Stimulated activated CD8-positive, alpha-beta memory T cell treated with anti-CD3 and anti-CD28 coated beads, Interleukin-15, amount 100 ng/mL, for 4 hours (primary cell): ENCODE measurements at places on chromosomes 11 and 22.

DNA sequence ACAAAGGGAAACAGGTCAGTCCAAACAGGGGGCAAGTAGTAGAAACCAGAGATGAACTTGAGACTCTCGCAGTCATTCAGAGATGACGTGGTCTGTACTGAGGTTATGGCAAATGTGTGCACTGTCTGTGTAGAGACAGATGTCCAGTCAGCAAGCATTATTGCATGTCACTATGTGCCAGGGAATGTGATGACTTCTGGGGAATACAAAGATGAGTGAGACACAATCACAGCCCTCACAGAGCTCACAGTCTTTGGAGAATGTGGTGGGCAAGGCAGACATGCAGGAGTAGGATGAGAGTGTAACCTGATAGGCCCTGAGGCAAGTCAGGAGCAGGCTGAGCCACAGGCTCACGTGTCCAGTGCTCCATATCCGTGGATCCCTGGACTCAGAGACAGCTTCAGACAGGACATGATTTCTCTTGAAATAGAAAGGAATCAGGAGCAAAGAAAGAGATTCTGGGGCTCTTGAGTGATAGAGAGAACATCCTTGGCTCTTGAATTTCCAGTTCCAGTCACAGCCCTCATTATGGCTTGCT lies 550.7 kb downstream of the ETS1 start:
- no peak for DNase-seq

DNA sequence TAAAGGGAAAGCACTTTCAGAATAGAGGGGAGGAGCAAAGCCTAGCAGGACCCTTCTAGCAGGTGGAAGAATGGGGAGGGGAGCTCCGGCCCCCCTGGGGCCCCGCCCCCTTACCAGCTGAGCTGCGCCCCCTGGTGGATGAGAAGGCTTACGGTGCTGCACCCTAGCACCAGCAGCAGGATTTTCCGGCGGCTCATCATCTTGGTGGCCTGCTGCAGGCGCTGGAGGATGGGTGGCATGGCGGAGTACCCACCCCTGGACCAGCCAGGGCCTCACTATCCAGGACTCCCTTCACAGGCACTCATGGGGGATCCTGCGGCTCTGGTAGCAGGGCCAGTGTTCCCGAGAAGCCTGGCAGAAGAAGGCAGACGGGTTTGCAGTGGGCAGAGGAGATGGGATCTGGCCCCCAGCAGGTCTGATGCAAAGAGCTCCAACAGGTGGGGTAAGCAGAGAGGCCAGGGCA lies 3.8 kb downstream of the GAL3ST3 start:
- DNase-seq = peak; percentile 74

- DNase-seq = no peak
These were observed 175.5 kb downstream of the MN1 start for GRCh38 chr22:27625769-27626674.

DNA sequence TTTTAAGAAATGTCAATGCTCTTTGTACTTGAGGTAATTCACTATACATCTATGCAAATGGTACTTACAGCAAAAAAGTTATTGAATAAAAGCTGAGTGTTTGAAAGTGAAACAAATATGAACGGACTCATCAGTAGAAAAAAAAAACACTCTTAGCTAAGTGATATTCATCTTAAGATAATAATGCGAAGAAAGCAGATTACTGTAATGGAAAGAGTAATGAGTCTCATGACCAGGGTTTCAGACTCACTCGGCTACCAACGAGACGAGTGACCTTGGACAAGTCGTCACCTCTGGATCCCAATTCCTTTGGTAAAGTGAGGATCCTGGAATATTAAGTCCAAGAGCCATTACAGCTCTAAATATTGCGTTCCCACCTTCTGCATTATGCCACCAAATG lies 57.0 kb downstream of the PACSIN2 start:
- no peak for DNase-seq

- no peak for DNase-seq
These were observed 18.4 kb upstream of the SMPD1 start for GRCh38 chr11:6371825-6372224.

GRCh38 chr11:12900496-12900895 lies 108.6 kb upstream of the RASSF10 start:
- no peak for DNase-seq

DNA sequence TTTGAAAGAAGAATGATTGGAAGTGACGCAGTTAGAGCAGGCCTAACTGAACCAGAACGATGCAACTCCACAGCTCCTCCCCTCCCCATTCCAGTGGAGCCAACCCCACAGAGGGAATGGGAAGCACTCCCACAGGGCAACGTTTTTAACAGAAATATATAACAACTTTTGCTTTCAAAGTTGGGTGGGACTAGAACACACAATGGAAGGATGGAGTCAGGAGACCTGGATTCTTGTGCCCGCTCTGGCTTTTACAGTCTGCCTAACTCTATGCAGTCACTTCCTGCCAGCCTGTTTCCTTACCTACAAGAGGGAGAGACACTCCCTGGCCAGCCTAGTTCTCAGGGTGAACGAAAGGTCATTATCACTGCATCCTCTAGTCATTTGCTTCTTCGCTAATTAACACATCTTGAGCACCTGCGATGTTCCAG lies 75.5 kb downstream of the PACSIN2 start:
- no peak for DNase-seq

- no peak for DNase-seq
These were observed 388.1 kb upstream of the B3GAT1 start for GRCh38 chr11:134800130-134800529.

DNA sequence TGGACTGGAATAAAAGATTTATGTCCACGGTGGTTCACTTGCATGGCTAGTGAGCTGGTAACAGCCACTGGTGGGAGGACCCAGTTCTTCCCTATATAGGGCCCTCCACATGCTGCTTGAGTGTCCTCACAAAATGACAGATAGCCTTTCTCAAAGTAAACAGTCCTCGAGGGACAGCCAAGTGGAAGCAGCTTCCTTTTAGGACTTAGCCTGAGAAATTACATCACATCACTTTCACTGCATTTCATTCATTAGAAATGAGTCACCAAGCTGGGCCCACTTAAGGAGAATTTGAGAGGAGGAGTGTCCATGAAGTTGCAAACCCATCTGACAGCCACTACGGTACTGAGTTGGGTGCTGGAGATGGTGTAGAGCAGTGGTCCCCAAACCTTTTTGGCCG lies 7.0 kb downstream of the ISX start:
- DNase-seq = no peak

DNA sequence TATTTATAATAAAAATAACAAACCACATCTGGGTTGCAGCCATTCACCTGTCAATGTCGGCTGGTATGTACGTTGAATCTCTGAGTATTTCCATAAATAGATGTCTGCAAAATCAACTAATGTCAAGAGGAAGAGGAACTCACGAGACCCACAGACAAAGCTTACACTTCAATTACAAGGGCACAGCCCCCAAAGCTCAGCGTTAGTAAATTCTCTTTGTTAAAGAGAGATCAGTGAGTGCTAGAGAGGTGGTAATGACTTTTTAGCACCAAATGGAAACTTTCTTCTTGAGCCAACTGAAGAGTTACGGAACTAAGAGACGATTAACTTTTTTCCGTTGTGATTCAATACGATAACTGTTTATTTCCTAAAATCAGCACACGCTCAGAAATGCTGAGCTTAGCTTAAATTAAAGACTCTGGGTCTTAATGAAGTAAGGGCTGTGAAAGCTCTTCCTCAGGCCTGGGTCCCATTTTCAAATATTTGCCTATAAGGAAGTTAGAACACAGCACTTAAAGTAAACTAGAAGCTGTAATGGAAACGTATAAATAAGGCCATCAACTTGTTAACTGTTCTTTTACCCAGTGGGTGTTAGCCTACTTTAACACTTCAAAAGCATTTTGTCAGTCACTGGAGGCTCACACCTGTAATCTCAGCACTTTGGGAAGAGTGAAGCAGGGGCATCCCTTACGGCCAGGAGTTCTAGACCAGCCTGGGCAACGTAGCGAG lies 22.8 kb upstream of the TFIP11 start:
- no peak for DNase-seq

- no peak for DNase-seq
These were observed 3.2 kb downstream of the TH start for GRCh38 chr11:2168286-2169004.

GRCh38 chr11:10505278-10506007 lies 35.5 kb downstream of the RNF141 start:
- DNase-seq = no peak

DNA sequence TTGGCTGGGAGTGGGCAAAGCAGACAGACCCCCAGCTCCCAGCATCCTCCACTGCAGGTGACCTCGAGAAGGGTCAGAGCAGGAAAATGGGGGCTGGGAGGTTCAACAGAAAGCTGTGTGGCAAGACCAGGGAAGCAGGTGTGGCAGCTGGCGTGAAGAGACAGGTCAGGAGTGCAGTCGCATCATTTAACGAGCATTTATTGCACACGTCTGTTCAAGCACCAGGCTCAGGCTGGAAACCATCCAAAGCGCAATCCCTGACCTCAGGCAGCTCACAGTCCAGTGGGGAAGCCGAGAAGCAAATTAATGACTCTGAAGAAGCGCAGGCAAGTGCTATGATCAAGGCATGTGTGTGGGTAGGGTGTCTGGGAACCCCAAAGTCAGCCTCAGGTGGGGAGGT lies 7.4 kb downstream of the SLC25A45 start:
- DNase-seq = no peak

DNA sequence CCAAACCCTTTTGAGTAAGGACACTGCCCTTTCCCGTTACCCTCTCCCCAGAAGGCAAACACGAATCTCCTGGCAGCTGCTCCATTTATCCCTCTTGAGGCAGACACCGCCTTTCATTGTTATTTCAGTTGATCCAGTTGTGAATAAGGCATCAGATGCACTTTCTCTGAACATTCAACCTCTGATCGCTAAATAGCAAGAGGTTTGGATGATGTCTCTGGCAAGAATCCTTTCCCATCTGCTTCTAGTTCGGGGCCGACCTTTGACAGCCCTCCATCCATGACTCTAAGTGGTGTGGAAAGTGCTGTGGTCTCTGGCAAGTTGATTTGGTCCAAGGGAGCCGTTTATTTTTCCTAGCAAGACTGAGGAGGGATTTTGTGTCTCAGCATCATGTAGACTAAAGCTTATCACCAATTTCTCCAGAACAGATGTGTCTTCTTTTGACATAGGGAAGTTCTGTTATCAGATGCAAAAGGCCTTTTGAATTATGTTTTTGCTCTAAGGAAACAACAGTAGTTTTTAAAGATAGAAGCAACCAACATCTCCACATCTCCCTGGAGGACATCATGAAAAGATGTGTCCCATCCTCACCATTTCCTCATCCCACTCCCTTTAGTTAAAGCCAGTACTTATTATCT lies 123.6 kb downstream of the CCDC34 start:
- no peak for DNase-seq

GRCh38 chr11:96681019-96681716 lies 291.4 kb downstream of the JRKL start:
- DNase-seq = no peak

DNA sequence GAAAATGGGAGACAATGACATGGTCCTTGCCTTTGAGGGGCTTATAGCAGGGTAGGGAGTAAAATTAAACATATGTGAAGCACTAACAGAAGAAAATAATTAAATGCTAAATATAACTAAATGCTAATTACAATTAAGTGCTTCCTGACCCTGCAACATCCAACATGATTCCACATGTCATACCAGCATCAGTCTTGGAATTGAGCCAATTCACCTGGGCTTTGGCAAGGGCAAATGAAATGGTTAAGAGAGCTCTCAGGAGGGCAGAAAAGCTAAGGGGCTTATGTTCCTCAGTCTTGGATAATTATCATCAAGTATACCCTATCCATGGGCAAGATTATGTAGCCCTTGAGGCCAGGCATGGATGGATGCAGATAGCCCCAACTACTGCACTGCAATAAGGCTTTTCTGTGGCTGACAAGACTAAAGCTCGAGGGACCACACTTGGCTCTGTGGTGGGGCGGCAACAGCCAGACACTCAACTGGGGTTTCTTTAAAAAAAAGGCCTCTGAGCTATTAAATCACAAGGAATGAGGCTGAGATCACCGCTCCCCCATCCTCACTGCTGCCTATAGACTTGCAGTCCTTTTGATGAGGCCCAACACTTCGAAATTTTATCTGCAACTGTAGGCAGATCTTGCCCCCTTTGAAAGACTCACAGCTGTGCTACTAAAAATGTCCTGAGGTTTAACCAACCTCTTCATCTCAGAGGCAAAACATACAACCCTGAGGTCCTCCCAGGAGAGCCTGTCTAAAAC lies 39.0 kb downstream of the IL18BP start:
- no peak for DNase-seq

GRCh38 chr11:95432714-95433503 lies 201.9 kb upstream of the SESN3 start:
- DNase-seq = no peak

GRCh38 chr11:1301220-1302000 lies 8.0 kb downstream of the TOLLIP start:
- DNase-seq = no peak

GRCh38 chr22:21652547-21653545 lies 10.7 kb downstream of the SDF2L1 start:
- DNase-seq = no peak

DNA sequence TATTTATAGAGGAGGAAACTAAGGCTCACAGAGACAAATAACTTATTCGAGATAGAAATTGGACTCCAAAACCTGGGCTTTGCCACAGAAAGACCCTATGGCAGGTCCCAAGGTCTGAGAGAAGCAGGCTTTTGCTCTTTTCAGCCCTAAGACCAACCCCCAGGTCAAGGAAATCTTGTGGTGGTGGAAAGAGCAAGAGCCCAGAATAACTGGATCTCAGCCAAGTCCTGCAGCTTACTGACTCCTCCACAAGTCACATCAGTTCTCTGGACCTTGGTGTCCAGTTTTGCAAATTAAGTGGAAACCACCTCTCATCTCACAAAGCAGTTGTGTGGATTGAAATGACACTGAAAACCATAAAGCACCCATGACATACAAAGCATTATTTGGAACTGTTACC lies 122.2 kb downstream of the C11orf58 start:
- DNase-seq = no peak

- DNase-seq = no peak
These were observed 529.3 kb upstream of the B3GAT1 start for GRCh38 chr11:134941326-134941725.

GRCh38 chr11:131246663-131247062 lies 123.8 kb upstream of the NTM start:
- DNase-seq = no peak

- no peak for DNase-seq
These were observed 120.2 kb downstream of the METTL15 start for GRCh38 chr11:28228196-28228895.

GRCh38 chr11:44274404-44274803 lies 35.5 kb downstream of the ALX4 start:
- DNase-seq = no peak

- DNase-seq = no peak
These were observed 3.2 kb downstream of the ST14 start for GRCh38 chr11:130162733-130163132.
